ENCODE measurements at places on chromosomes 4 and X. TPM values are rescaled to one million over a fixed set of nuclear protein-coding genes. Genes with fewer than 3 reads are reported as not detected.

- DNase-seq, result no peak
Observed at GRCh38 chrX:41720125-41720779, 3.7 kb upstream of the GPR82 start.

DNA sequence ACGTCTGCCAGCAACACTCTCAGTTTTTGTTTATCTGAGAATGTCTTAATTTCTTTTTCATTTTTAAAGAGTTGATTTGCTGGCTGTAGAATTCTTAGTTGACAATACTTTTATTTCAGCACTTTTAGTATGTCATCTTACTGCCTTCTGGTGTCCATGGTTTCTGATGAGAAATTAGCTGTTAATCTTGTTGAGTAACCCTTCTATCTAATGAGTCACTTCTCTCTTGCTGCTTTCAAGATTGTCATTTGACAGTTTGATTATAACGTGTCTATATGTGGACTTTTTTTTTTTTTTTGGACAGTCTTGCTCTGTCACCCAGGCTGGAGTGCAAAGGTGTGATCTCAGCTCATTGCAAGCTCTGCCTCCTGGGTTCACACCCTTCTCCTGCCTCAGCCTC lies 24.0 kb upstream of the TMEM255A start:
- no peak for DNase-seq

DNA sequence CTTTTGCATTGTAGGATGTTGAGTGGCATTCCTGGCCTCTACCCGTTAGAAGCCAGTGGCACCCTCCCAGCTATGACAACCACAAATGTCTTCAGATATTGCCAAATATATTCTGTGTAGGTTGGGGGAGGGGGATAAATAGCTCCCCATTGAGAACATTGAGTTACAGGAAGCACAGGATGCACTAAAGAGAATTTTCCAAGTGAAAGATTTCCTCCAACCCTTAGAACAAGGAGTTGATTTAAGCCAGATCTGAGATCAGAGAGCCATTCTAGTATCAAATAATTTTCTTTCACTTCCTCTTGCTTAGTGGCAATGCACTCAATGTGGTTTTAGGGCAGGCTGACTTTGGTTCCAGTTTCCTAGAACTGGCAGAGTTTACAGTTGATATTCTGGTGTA lies 436.6 kb downstream of the C4orf33 start:
- no peak for DNase-seq

- DNase-seq, result peak; percentile 47
Observed at GRCh38 chr4:15043226-15043625, 40.9 kb downstream of the CPEB2 start.

- no peak for DNase-seq
Observed at GRCh38 chr4:112510291-112511092, 5.5 kb downstream of the NEUROG2 start.

DNA sequence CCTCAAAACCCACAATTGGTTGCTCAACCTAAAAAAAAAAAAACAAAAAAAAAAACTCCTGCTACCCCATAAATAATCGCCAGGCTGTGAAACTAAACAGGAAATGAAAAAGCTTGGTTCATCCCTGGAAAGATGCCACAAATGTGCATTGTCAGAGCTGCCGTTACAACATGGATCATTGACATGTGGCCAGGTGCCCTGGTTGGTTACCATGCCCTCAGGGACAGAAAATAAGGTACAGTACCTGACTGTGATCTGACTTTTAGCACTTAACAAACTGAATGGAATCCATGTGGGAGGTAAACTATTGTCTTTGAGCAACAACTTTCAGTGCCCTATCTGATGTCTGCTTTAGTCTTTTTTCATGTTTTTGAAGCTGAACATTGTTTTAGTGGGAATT lies 118.0 kb upstream of the RPL34 start:
- DNase-seq, result no peak

DNA sequence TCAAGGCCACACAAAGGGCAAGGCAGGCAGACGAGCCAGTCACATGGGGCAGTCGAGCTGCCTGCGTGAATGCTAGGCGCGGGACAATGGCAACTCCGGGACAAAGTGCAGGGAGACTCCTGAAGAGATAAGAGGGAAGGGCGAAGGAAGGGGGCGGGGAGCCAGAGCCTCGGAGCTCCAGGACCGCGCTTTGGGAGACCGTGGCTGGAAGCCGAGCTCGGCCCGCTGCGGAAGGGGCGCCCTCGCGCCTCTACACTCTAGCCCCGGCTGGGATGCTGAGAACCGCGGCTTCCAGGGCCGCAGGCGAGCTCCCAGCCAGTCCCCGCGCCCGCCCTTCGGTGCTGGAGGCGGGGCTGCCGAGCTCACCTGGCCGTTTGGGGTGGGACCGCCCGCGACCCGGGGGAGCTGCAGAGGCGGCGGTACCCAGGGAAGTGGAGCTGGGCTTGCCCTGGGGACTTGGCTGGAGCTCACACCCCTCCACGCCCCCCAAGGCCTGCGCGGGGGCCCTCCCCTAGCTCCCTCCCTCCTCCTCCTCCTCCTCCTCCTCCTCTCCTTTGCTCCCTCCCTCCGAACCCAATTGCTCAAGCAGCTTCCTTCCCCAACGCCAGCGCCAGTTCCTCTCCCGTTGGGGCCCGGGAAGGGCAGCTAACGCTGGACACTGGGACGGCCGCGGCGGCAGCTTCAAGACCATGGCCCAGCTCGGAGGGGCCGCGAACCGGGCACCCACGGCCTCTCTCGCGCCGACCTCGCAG lies at the start of gene SOWAHD:
Gene SOWAHD, plus strand, starts transcription at position 610 of the 752 bp plus-strand sequence. Its CDS starts 80 bp downstream, at position 690.
- peak; percentile 58 for DNase-seq

DNA sequence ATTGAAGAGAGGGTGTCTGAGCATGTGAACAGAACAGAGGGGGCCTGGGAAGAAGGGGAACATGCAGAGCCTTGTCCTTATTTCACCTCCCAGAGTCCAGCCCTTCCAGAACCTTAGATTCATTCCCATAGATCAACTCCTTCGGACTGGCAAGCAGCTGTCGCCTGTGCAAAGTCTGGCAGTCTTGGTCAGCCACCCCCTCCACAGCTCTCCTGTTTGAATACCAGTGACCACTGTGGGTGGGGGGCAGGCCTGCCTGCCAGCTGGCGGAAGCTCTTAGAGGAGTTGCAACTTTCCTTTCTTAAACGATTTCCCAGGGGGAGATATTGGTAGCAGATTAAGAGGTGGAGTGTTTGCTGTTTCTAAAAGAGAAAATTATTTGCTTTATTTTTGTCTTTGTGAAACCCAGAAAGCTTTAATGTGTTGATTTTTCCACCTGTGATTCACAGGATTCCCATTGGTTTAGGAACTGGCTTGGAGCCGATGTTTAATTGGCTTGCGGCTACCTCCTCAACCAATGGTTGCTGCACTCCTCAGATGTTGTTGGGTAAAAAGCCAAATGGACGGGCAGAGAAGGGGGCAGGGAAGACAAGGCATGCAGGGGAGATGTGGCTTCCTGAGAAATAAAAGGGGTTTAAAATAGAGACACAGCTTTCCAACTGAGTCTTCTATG lies 62.2 kb upstream of the PRPS1 start:
- peak; percentile 23 for DNase-seq

DNA sequence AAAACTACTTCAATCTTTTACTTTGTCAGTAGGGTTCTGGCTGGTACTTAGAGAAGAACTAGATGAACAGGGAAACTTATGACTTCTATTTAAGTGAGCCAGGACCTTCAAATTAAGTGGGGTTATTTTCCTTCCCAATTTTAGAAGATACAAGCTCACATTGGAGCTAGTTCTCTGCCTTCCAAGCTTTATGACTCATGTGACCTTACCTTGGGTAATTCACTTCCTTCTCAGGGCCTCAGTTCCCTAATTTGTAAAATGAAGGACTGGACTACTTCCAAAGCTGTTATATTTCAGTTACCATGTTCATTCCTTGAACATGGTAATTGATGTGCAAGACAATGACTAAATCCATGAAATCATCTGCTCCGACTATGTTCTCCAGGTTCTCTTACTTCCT lies 32.0 kb upstream of the DCX start:
- DNase-seq, result no peak

GRCh38 chrX:65667157-65667502 lies 324 bp upstream of the MSN start:
- peak; percentile 21 for DNase-seq

DNA sequence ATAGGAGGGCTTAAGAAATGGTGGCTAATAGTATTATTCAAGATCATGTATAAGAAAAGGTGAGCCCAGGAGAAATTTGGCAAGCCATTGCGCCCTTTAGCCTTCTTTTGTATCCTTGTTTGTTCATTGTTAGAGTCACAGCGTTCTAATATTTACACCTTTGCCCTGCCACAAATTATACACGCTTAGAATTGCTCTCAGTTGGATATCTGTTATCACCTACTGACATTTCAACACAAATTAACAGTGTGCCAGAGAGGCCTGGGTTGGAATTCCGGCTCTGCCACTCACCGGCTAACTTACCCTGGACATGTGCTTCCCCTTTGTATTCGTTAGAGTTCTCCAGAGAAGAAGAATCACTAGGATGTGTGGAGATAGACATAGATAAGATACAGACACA lies 148.7 kb upstream of the KIT start:
- no peak for DNase-seq

GRCh38 chr4:145533001-145533400 lies 51.3 kb downstream of the SMAD1 start:
- DNase-seq, result no peak

- DNase-seq, result no peak
Observed at GRCh38 chr4:9847968-9848748, 66.7 kb downstream of the DRD5 start.

DNA sequence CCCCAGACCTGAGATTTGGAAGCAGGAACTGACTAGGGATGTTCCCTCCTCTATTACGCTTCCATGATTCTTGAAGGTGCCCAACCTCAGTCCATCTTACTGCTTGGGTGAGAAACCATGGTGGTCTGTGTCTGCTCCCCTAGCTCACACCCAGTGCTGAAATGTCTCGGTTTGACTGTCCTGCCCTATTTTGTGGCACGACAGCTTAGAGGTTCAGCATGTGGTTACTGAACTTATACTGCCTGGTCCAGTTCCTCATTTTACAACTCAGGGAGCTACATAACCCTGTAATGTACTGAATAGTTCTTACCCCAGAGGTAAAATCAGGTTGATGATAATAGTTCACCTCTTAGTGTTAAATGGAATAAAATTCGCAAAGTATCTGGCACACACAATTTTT lies 203.1 kb downstream of the RBM46 start:
- DNase-seq, result no peak

Gene ARHGAP6
- not detected for total RNA-seq

Gene MAGEA12
- 6.2 TPM for total RNA-seq

Gene CABS1
- total RNA-seq, result not detected

Gene SPANXC
- not detected for total RNA-seq

All from HT-29 (cell line).